ENCODE measurements at places on chromosomes 3 and 15.

DNA sequence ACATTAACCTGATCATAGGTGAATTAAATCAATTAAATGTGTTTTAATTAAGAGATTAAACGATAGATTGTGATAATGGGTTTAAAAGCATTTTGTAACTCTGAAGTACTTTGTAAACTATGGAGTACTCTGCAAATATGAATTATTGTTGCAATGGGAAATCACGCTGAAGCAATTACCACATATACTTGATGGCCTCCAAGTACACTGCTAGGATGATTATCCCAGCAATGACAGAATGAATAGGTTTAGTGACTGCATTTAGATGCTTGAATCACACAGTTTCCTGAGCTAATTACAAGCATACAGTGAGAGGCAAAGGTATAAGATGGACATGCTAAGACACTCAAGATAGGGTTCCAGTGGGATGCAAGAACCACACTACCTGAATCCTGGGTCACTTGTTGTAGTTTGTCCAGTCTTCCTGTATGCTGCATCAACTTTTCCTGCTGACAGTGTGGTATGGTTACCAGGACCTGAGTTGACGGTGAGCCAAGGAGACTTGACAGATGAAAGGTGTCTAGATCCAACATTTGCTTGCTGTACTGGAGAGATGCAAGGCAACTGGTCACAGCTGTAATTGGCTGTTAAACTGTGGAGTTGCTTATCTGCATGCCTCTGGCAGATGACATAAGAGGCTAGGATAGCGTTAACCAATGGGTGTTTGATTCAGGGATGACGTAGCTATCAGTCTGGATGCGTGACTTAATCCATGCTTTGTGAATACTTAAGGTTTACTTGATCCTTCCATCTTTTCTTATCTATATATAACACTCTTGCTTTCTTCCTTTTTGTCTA lies 38.0 kb downstream of the RNF13 start:
- no peak for DNase-seq

DNA sequence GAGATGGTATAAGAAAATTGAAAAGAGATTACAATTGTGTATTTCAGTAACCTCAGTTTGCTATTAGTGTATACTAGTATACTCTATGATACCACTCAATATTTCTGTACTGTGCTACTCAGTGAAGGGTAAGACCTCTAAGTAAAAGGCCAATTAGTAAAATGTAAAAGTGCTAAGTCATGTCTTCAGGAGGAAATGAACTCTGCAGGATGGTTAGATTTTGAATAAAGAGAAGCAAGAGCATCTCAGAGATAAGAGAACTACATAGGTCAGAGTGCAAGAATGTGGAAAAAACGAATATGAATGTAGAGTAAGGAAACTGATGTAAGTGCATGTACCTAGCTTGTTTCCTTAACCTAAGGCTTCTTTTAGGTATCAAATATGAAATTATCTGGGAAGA lies 796.6 kb upstream of the GBE1 start:
- DNase-seq = no peak

- DNase-seq = no peak
Observed at GRCh38 chr3:11165476-11165875, 11.2 kb downstream of the HRH1 start.

DNA sequence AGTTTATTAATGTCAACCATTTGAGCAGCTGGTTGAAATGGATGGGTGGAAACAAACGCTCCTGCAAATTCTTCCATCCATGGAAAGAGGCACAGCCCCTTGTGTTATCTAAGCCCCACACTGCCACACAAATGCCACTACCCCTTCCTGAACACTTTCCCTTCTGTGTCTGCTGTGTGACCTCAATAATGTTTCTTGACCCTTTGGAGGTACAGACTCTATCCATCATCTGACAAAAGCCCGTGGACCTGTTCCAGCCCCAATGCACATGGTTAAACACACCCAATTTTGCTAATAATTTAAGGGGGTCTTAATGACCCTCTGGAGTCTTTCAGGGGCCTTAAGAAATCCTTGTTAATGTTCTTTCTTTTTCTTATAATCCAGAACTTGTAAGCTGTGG lies 482.2 kb upstream of the CFAP20DC start:
- no peak for DNase-seq

DNA sequence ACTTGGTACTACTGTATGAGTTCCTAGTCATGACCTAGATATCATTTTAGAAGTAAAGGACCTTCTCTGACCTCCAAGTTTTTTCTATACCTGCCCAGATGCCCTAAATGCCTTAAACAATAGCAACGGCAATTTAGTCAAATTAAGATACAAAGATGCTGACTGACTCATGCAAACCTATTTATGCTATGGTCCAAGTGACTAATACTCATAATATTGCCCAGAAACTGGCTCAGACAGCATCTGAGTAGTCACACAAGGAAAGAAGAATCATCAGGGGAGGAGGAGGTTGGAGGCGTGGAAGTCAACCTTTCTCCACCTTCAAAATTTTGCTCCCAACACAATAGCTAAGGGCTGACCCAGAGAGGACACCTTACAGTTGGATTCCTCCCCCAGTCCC lies 6.8 kb downstream of the FYCO1 start:
- DNase-seq = no peak

- no peak for DNase-seq
Observed at GRCh38 chr15:68651916-68652525, 73.2 kb downstream of the CORO2B start.
